ENCODE measurements at places on chromosomes 6 and 20.

- no peak for DNase-seq
These were observed at the start of gene LTA for GRCh38 chr6:31572041-31572911. LTA (plus strand) TSS chr6:31572289; CDS start chr6:31572743, 454 bp downstream.

- no peak for DNase-seq
These were observed 34.3 kb downstream of the SAMHD1 start for GRCh38 chr20:36917240-36917639.

- no peak for DNase-seq
These were observed 72.0 kb upstream of the SCGN start for GRCh38 chr6:25579902-25580495.

DNA sequence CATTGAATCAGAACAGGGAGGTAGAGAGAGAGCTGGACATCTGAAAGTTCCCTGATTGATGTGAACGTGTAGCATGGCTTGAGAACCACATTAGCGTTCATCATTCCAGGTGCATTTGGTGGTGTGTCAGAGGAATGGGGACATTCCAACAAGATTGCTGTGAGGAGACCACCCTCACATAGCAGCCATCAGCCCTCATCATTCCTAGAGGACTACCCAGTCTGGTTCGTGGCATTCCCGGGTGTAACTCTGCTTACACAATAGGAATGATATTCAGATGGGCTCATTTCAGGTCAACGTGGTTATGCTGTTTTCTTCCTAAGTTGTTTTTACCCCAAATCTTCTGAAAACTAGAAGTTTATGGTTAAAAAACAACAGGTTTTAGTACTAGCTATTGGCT lies 62.2 kb upstream of the KLHL31 start:
- DNase-seq = no peak
